ENCODE measurements at places on chromosomes 1 and 21.

DNA sequence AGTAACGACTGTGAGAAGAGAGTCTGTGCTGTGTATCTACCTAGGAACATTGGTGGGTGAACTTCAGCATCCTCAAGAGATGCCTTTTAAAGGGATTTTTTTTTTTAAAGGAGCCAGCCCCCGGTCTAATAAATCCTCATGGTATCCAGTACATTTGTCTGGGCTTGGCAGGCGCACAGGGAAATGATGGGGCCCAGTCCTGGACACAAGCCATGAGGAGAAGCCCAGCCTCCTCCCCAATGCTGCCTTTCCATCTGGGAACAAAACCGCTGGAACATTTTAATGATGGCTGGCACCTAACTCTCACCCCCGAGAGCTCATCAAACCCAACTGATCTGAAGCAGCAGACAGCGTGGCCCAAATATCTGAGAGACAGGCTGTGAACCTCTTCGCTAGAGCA, 64.2 kb downstream of the ACOT7 start:
- DNase-seq = no peak

DNA sequence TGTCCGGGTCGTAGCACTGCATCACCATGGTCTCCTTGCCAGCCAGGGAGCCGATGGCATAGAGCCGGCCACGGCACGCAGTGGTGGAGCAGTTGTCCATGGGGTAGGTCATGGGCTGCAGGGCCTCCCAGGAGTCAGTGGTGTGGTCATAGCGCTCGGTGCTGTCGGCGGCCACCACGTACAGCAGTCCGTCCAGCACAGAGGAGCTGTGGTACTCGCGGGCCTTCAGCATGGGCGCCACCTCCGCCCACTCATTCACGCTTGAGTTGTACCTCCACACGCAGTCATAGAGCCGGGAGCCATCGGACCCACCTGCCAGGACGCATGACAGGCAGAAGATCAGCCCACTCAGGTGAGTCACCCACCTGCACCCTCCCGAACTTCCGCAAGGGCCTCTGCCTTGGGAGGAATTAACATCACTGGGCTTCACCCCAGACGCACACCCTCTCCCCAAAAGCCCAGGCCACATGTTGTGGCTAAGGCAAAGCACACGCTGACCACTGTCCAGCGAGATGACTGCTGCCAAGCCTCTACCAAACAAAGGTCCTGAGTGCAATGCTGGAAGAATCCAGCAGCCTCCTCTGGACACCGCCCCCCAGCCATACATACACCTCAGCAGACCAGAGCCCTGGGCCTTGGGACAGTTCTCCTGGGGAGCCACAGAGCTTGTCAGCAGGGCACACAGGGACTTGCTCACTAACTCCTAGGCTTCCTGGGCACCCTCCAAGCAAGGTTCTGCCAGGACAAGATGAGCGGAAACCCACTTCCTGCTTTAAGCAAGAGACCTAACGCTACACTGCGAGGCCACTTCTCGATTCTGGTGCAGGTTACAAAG, 3.3 kb downstream of the KLHL21 start:
- peak; percentile 59 for DNase-seq

DNA sequence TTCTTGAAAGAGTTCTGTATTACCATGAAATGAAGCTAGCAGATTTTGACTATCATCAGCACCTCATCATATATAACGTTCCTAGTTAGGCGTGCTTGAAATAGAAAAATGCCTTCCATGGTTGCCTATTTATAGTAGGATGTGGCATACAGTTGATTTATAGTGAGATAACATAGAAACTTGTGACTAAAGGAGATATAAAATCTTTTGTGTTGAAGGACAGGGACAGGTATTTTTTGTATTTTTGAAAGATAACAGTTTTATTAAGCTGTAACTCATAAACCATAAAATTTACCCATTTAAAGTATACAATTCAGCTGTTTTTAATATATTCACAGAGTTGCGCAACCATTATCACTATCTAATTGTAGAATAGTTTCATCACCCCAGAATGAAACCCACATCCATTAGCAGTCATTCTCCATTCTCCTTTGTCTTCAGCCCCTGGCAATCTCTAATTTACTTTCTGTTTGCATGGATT, 19.3 kb downstream of the SPEN start:
- no peak for DNase-seq

GRCh38 chr1:30354410-30354809, 369.0 kb downstream of the MATN1 start:
- DNase-seq = no peak

DNA sequence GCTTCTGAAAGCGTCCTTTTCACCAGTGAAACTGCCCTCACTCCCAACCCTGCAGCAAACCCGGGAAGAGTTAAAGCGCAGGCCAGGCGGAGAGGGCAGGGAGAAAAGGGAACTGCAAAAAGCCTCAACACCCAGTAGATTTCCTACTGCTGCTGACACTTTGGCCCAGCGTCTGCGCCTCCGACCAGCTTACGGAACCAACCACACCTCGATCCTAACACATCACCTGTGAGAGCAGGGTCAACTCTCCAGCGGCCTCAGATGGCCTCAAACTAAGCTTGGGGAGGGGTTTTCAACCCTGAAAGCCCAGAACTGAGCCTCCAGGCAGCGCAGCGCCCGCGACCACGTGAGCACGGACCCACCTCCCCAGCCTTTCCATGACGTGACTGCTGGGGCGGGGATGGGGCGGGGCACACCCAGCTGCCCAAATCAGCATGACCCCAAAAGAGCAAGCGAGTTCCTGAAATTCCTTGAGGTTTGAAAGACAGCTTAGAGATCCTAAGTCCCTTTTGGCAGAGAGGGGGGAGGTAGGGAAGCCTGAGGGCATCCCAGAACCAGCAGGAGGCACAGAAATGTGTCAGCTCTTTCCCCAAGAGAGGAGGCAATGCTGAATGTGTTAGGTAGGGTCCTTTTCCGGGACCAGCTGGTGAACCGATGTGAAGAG, 59.1 kb downstream of the ITPKB start:
- DNase-seq = peak; percentile 75
